ENCODE measurements at places on chromosomes 4 and X.

- DNase-seq = no peak
Measured at GRCh38 chr4:57496697-57497471, 386.7 kb upstream of the IGFBP7 start.

GRCh38 chrX:31266203-31267076, 194.6 kb upstream of the FTHL17 start:
- no peak for DNase-seq

DNA sequence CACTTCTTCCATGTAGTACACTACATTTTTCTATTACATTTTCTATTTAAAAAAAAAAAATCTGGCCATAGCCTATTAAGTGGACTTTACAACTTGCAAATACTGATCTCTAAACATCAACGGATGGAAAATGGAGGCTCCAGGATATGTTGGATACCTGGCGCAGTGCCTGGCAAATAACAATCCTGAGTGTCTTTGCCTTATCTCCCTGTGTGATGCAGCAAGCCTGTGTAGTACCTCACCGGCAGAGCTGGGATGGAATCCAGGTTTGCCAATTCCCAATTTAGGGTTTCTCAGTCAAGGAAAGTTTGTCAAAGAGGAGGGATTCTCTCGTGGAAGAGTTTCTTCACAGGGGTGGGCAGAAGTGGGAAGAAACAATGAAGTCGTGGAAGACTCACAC, 93.2 kb downstream of the KDR start:
- DNase-seq = no peak

- DNase-seq = no peak
Measured at GRCh38 chrX:39773923-39774773, 323.6 kb downstream of the BCOR start.

DNA sequence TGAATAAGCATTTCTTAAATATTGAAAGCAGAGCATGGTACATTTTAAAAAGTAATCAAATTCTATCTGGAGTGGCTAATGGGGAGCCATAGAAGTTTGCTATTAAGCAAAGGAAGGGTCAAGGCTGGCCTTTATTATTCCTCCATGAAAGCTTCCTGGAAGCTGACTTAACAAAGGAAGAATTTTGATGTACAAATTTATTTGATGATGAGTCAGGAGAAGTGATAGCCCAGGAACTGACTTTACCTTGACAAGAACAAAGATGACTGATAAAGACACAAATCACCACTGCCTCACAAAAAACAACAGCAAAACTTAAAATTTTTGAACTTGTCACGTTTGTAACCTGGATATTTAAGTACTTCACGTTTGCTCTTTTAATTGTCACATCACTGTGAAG, 872.1 kb downstream of the PCDH7 start:
- no peak for DNase-seq

- DNase-seq = no peak
Measured at GRCh38 chr4:91118597-91118996, 991.4 kb downstream of the CCSER1 start.

- DNase-seq = peak; percentile 20
Measured at GRCh38 chr4:74623041-74623440, 171.3 kb downstream of the BTC start.

DNA sequence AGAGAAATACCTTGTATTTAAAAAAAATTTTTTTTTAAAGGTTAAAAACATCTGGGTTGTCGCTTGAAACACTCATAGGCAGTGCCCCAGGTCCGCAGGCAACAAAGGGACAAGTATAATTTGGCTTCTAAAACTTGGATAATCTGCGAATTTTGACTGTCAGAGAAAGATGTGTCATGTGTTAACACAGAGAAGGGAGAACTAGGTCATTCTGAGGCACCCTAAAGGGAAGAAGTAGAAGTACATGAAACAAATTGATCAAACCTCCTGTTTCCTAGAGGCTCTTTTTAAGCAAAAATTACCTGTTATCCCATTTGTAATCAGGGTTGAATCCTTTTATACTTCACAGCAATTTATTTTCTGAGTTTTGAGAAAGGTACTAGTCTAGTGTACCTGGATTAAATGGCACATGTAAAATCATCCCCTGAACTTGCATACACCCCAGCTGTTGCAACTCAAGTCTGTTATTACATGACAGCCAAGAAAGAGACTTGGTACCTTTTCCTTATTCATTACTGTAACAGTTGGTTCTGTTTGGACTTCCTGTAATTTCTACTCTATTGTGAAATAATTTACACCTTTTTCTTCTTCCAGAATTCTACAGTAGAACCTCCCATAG, 1.7 kb downstream of the SRD5A3 start:
- DNase-seq = no peak

GRCh38 chr4:42328978-42329377, 68.3 kb upstream of the SHISA3 start:
- DNase-seq = no peak
